ENCODE measurements at places on chromosomes 7 and 10.

- no peak for DNase-seq
Measured at GRCh38 chr10:727162-727790, 37.8 kb upstream of the DIP2C start.

GRCh38 chr10:69953851-69954250 is 98.8 kb upstream of the MACROH2A2 start:
- no peak for DNase-seq

- DNase-seq, result no peak
Measured at GRCh38 chr7:137025469-137026175, 157.2 kb downstream of the CHRM2 start.

- DNase-seq, result no peak
Measured at GRCh38 chr7:36916116-36916515, 191.8 kb upstream of the AOAH start.

DNA sequence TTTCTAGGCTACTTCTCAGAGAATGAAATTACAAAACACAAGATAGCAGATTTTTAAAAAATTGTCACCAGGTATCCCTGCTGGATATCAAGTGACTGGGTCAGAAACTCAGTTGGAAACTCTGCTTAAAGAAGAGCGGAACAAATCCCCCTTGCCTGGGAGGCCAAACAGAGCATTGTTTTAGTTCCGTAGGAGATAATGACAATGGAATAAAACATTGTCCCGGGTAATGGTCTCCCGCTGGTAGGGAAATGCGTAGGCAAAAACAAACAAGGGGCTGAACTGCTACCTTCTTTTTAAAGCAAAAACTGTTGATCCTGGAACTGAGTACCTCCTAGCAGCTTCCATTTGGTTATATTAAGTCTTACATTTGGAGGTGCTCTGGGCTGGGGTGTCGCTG is 21.3 kb upstream of the VAX1 start:
- DNase-seq, result no peak

- no peak for DNase-seq
Measured at GRCh38 chr7:98869027-98869596, 702 bp downstream of the TMEM130 start.

- no peak for DNase-seq
Measured at GRCh38 chr10:70940834-70941568, 52.6 kb upstream of the PCBD1 start.
